Subcutaneous adipose tissue (tissue), 4 donors: ENCODE measurements at places on chromosomes 6 and 20. TPM values are rescaled to one million over a fixed set of nuclear protein-coding genes. Genes with fewer than 3 reads are reported as not detected.

C20orf202 gene
- 0.75 TPM for total RNA-seq

SLC16A10 gene
- 4.5 TPM for total RNA-seq

SCRT2 gene
- total RNA-seq: not detected

DLL1 gene
- 21.3 TPM for total RNA-seq

TBXT gene
- not detected for total RNA-seq

LRFN2 gene
- not detected for total RNA-seq

SPACA1 gene
- total RNA-seq: not detected

TRDN gene
- total RNA-seq: 2.8 TPM

SEC63 gene
- total RNA-seq: 75.2 TPM

SEC23B gene
- 26.6 TPM for total RNA-seq

SAPCD1 gene
- total RNA-seq: 2.0 TPM

SLC22A16 gene
- not detected for total RNA-seq

MYB gene
- total RNA-seq: not detected

GPX5 gene
- total RNA-seq: not detected

UBE3D gene
- 8.3 TPM for total RNA-seq

ZNF311 gene
- total RNA-seq: 1.1 TPM

RIPPLY2 gene
- not detected for total RNA-seq

CTAGE9 gene
- not detected for total RNA-seq

SLC12A5 gene
- total RNA-seq: not detected

DYNLT1 gene
- 40.5 TPM for total RNA-seq

RTEL1 gene
- 32.8 TPM for total RNA-seq

HLA-C gene
- total RNA-seq: 103 TPM

GTSF1L gene
- total RNA-seq: not detected

FAM162B gene
- 6.6 TPM for total RNA-seq

CD93 gene
- total RNA-seq: 47.8 TPM

ENPP4 gene
- 17.0 TPM for total RNA-seq

HLA-DQA2 gene
- total RNA-seq: 0.65 TPM

HTR1E gene
- not detected for total RNA-seq

ZCCHC3 gene
- total RNA-seq: 8.6 TPM

RIPOR2 gene
- 7.9 TPM for total RNA-seq

EGFL8 gene
- 2.3 TPM for total RNA-seq

LAMA2 gene
- total RNA-seq: 331 TPM

RCAN2 gene
- 12.6 TPM for total RNA-seq

HLA-DRB5 gene
- total RNA-seq: 0.66 TPM

NINL gene
- 4.6 TPM for total RNA-seq

MLN gene
- total RNA-seq: not detected

MOCS1 gene
- total RNA-seq: 55.8 TPM

ADTRP gene
- total RNA-seq: 0.38 TPM

LHFPL5 gene
- not detected for total RNA-seq

ULBP1 gene
- not detected for total RNA-seq

MRPL14 gene
- 30.8 TPM for total RNA-seq

PGBD1 gene
- 5.3 TPM for total RNA-seq

POPDC3 gene
- not detected for total RNA-seq

RIMS1 gene
- total RNA-seq: 2.1 TPM

C6orf118 gene
- not detected for total RNA-seq

OR2W1 gene
- total RNA-seq: not detected

BMP5 gene
- total RNA-seq: 5.8 TPM

ISM1 gene
- total RNA-seq: 12.7 TPM

ADGRB3 gene
- 1.9 TPM for total RNA-seq

HCRTR2 gene
- total RNA-seq: not detected

LY6G6C gene
- total RNA-seq: not detected
